ENCODE measurements at places on chromosomes 16 and 17.
A peak's percentile ranks its signal among the peaks of the same experiment; 100 is the strongest.

DNA sequence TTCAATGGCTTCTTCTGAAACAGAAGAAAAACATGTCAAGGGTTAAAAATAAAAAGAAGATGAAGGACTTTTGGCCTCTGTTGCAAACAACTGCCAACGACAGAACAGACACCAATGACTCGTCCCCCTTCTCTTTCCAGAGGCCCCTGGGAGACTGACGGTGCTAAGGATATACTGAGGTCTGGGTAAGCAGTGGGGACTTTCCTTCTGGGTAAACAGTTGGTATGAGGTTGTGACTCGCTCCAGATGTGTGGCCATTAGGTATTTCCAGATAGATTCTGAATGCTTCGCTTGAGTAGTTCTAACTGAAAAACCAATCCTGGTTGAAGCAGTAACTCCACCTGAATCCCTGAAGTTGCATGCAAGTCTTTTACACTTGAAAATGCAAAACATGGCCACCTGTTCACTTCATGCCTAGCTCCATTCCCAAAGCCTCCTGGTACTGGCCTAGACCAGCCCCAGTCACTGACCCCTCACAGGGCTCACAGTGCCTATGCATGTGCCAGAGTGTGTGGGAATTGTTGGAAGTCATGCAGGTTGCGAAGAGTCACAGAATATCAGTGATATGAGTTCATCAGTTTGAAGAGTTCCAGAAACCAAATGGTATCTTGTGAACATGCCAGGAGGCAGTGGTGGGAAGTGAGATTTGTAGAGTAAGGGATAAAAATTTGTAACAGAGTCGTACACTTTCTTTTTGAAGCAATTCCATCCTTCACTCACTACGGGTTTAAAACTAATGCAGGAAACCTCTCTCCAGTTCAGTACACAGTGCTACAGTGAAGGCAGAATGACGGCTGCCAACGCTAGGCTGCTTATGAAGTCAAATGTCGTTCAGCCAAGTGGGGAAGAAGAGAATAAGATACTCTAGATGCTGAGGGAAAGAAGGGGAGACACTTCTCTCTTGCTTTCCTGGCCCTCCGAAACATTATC is 217.8 kb downstream of the ZFHX3 start:
- DNase-seq = no peak

DNA sequence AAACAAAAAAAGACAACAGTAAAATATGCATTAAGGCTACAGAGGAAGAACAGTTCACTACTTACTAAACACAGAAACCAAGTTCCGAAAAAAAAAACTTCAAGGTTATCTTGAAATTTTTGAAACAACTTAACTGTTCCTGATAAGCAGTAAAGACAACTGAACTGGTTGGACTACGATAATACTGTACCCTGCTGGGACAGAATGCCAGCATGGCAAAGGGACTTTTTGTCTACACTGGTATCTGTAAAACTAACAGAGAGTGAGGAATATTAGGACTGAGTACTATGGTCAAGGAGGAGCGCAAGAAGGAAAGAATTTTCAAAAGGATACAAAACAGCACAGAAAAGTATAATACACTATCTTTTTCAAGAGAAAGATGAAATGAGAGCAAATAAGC is 19.8 kb downstream of the SETD6 start:
- DNase-seq = no peak

GRCh38 chr17:34006126-34006525 is 249.0 kb upstream of the CCL2 start:
- no peak for DNase-seq

GRCh38 chr17:17959520-17960361 is 12.5 kb downstream of the TOM1L2 start:
- no peak for DNase-seq

DNA sequence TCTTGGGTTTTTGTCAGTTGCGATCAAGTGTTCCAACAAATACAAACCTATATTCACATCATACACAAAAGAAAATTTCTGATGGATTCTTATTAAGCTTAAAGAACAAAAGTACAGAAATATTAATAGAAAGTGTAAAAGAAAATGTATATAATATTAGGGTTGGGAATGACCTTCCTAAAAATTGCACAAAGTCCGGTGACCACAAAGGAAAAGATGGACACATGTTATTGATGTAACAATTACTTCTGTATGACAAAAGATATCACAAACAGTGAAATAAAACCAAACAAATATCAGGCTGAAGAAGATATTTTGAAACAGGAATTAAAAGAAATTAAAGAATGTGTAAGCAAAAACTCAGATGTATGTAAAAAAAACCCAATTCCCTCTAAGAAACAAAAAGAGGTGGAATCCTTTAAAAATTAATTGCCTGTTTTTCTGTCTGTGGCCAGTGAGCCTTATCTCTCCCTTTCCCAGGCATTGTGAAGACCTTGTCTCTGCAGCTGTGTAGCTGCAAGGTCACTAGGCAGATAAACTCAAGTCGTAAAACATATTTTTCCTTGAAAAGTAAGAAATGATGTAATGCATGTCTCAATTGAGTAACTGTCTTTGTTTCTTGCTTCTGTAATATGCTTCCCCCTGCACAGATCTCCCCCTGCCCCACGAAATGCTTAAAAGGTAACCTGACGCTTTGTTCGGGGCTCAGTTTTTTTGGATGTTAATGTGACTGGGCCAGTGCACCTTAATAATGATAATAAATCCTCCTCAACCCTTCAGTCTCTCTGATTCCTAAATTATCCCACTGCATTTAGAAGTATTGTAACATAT is 2.8 kb downstream of the ST6GALNAC1 start:
- no peak for DNase-seq

DNA sequence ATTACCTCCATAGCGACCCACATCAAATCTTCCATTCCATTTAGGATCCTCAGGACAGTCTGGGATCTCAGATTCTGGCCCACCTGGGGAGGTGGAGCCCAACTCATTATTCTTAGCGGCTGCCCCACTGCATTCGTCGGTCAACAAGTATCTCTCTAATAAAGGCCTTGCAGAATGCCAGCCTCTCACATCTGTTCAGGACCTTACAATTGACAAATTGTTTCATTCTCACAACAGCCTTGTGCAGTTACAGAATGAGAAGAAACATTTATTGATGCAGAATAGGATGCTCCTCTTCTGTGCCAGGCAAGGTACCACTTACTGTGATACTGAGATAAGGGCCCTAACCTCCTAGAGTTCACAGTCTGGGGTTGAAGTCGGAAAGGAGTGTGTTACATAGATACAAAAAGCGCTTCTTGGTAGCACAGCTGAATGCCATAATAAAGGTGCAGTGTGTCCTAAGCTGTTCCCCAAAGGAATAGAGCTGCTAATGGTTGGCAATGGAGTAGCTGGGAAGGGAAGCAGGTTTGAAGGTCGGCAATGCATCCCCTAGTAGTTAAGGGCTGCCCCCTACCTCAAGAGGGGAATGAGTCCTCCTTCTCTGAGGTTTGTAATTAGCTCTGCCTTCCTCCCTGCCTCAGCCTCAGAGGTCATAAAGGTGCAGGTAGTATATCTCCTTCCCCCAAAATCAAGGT is 2.3 kb upstream of the MPP2 start:
- no peak for DNase-seq

GRCh38 chr17:6160911-6161855 is 91.0 kb downstream of the WSCD1 start:
- DNase-seq = no peak

GRCh38 chr17:76643553-76644148 is at the start of gene ST6GALNAC1:
TSS of gene ST6GALNAC1 (minus strand) at chr17:76643757. CDS start at chr17:76643638, 119 bp downstream.
- DNase-seq = no peak

GRCh38 chr16:89764711-89765201 is 43.4 kb downstream of the ZNF276 start:
- DNase-seq = no peak

GRCh38 chr17:76631821-76632565 is 11.6 kb downstream of the ST6GALNAC1 start:
- no peak for DNase-seq

- no peak for DNase-seq
These were observed 14.2 kb downstream of the CLCN7 start for GRCh38 chr16:1460602-1461138.

DNA sequence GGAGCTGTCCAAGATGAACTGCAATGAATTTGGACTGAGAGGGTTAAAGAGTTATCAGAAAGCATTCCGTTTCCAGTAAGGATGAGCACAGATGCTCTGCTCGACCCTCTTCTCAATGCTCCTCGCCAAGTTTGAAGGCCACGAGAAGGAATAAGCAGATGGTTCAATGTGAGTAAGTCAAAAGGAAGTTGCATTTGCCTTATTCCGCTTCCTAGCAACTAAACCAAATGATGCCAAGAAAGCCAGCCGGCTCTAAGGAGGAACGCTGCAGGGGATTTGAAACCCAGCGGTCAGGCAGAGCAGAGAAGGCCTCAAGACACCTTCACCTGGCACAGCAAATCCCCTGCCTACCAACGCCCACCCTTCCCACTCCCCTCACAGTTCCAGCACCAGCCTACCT is 52.1 kb upstream of the CNEP1R1 start:
- no peak for DNase-seq

DNA sequence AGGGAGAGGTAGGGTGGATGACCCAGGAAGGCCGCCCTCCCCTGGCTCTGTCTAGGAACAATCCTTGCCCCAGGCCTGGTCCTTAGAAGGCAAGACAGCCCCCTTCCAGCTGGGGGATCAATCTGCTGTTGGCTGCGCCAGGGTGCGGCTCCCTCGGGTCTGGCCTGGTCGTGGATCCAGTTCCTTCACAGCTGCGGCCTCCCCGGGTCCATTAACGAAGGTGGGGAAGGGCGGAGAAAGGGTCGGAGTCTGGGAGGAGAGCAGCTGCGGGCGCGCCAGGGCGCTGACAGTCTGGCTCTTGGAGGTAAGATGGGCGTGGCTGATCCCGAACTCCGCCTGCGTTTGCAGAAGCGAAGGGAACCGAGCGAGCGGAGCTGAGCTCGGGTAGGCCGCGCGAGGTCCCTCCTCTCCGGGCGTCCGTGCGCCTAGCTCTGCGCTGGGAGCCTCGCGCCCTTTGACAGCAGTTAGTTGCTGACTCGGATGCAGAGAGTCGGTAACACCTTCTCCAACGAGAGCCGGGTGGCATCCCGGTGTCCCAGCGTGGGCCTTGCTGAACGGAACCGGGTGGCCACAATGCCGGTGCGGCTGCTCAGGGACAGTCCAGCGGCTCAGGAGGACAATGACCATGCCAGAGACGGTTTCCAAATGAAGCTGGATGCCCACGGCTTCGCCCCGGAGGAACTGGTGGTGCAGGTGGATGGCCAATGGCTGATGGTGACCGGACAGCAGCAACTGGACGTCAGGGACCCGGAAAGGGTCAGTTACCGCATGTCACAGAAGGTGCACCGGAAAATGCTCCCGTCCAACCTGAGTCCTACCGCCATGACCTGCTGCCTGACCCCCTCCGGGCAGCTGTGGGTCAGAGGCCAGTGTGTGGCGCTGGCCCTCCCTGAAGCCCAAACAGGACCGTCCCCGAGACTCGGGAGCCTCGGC is at the start of gene HSPB9:
TSS of gene HSPB9 (plus strand) at position 434 of the 933 bp plus-strand sequence. CDS start at position 481, 47 bp downstream.
- DNase-seq = peak; percentile 61

GRCh38 chr17:7589204-7589868 is 558 bp downstream of the SOX15 start:
- DNase-seq = peak; percentile 65

- DNase-seq = no peak
These were observed 18.5 kb downstream of the PLLP start for GRCh38 chr16:57265850-57266530.

DNA sequence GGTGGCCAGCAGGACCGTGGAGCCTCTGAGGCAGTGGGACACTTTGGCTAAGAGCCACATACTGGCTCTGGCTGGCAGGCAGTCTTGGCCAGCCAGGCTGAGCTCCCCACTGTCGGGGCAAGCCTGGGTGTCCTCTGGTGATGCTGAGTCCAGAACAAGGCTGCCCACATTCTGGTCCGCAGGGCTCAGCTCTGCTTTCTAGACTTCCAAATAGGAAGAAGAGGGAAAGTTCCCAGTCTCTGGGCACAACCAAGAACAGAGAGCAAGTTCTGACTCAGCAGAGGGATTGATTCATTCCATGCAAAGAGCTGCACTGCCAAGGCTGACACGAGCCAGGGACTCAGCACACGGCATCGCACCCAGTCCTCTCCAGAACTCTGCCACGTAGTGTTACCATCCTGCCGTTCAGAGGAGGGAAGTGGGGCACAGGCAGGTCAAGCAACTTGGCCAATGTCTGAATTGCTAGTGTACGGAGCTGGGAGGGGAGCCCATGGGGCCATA is 58.9 kb downstream of the NOS2 start:
- no peak for DNase-seq
